ENCODE measurements at places on chromosomes 3 and 15.

GRCh38 chr15:71248386-71248785, 133.1 kb downstream of the THSD4 start:
- no peak for DNase-seq

GRCh38 chr3:95567346-95567745, 1247.0 kb upstream of the EPHA6 start:
- DNase-seq: no peak

DNA sequence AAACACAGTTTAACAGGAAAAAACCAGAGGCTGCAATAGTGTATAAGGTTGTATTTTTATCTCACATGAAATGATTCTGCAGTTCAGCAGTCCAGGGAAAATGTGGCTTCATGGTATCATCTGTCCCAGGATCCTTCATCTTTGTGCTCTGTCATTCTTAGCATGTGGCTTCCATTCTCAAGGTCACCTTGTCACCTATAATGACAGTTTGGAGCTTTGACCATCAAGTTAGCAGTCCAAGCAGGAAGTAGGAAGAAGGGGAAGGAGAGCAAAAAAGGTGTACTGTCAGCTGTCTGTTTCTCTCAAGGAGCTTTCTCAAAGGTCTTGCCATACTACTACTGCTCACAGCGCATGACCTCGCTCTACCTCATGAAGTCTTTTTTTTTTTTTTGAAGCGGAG, 58.6 kb upstream of the CRTC3 start:
- no peak for DNase-seq

DNA sequence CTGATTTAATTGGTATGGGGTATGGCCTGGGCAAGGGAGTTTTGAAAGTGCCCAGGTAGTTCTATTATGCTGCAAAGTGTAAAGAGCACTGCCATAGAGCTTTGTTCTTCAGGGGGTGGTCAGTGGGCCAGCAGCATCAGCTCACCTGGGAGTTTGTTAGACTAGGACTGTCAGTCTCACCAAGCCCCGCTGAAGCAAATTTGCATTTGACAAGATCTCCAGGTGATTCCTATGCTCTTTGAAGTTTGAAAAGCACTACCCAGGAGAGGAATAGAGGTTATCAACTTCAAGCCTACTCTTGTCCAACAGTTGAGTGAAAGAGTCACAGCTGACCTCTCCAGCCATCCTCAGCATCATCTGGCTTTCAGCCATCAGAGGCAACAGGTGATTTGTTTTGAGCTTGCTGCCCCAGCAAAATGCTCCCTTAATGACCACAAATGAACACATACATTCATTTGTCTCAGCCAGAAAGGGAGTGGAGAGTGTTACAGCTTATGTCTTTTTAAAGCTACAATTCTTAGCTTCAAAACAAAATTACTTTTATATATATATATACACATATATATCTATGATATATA, 8.0 kb downstream of the ZSCAN2 start:
- DNase-seq: no peak

- DNase-seq: no peak
Observed at GRCh38 chr3:37825744-37826400, 35.8 kb upstream of the CTDSPL start.

DNA sequence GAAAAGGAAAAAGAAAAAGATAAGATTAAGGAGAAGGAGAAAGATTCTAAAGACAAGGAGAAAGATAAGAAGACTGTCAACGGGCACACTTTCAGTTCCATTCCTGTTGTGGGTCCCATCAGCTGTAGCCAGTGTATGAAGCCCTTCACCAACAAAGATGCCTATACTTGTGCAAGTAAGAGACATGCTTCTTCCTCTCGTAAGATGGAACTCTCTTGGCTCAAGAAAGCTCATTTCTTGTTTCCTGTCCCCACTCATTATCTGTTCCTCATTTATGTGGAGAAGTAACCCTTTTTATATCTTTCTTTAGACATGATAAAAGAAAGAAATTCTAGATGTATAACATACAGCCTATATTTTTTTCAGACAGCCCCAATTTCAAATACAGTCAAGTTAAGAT, 101.4 kb downstream of the KLHL25 start:
- no peak for DNase-seq

GRCh38 chr3:99925584-99926230, 108.0 kb downstream of the CMSS1 start:
- peak; percentile 85 for DNase-seq

DNA sequence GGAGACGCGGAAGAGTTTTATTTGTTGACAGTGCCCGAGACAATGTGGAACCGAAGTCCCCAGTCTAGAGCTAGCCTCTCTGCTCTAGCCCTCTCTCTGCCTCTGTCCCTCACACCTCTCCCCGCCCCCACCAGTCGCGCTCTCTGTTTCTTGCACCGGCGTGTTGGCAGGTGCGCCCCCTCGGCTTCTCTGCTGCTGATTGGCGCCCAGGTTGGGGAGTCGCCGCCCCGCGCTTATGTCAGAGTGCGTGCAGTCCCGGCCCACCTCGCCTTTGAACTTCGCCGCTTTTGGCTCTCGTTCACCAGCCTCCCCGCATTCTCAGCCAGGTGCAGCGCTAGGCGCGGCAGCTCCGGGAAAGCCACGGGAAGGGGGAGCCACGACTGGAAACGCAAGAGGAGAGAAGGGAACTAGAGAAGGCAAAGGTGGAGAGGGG, at the start of gene SOX14:
TSS of gene SOX14 (plus strand) at position 315 of the 433 bp plus-strand sequence. CDS start 470 bp downstream, outside the sequence.
- DNase-seq: peak; percentile 29

DNA sequence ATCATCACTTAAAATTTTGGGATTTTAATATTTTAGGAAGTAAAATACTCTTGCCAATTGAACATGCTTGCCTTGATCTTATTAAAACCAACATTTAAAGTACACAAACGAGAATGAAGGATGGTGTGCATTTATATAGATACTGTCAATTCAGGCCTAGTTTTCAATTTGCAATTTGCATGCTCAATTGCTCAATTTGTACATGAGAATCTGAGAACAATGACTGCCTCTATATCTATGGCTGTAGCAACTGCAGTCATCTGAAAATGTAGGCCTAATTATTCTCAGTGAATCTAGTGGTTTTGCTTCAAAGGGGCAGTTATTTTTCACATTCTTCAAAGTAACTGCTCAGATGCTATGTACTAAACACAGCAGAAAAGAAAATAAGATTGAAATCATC, 18.8 kb downstream of the ZBBX start:
- no peak for DNase-seq

DNA sequence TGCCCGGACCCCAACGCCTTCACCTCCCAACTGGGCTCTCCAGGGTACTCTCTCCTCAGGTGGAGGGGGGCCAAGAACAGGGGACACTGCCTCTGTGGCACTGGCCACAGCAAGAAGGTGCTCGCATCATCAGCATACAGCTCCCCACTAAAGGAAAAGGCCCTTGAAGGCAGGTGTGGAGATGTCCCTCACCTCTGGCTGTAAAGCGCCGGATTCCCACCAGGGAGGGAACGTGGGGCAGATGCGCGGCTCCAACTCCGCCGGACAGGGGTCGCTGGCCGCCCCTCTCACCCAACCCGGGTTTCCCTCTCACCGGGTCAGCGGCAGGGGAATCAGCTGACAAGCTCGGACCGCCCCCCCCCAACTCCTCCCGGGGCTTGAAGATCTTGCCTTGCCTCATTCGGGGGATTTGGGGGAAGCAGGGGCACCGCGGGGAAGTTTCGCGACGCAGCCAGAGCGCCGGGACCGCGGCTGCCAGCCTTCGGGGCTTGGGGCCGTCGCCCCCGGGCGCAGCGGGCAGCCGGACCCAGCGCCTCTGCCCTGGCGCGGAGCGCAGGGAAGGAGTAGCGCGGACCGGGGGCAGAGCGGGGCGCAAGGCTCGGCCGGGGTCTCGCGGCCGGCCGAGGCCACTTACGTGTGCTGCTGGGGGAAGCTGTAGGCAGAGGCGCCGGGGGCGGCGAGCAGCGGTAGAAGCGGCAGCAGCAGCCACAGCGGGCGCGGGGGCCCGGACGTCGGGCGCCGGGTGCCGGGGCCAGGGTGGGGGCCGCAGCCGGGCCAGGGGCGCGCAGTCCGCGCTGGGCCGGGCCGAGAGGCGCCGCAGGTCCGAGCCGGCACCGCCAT, 630 bp downstream of the CACNA2D2 start:
- no peak for DNase-seq

DNA sequence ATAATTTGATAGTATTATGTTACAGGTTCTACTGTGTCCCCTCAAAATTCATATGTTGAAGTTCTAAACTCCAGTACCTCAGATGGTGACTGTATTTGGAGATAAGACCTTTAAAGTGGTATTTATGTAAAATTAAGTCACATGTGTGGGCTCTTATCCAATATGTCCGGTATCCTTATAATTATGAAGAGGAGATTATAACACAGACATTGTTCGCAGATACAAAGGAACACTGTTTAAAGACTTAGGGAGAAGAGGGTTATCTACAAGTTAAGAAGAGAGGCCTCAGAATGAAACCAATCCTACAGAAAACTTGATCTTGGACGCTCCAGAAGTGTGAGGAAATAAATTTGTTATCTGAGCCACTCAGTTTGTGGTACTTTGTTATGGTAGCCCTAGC, 50.9 kb downstream of the DPH6 start:
- DNase-seq: no peak

GRCh38 chr3:54578417-54578816, 349.4 kb downstream of the LRTM1 start:
- DNase-seq: no peak

- peak; percentile 67 for DNase-seq
Observed at GRCh38 chr3:126522363-126522788, 1.6 kb upstream of the CHST13 start.

DNA sequence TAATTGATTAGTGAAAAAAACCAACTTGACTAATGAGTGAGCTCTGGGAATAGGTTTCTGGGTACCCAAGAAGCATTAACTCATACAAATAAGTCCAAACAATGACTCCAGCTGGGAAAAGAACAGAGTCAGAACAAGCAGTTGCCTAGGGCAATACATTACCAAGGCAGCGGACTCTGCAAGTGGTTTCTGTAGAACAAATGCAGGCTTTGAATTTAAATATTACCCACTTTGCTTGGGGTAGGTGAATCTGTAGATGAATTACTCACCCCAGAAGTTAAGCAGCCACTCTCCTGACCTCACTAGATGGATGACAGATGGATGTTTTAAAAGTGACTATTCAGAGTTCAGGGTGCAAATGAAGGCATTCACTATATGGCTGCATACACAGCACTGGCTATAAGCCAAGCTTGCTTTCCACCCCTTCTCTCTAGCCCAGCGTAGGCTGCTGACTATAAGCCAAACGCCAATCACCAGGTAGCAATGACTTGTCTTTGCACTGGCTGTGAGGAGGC, 73.1 kb upstream of the BHLHE40 start:
- DNase-seq: no peak

DNA sequence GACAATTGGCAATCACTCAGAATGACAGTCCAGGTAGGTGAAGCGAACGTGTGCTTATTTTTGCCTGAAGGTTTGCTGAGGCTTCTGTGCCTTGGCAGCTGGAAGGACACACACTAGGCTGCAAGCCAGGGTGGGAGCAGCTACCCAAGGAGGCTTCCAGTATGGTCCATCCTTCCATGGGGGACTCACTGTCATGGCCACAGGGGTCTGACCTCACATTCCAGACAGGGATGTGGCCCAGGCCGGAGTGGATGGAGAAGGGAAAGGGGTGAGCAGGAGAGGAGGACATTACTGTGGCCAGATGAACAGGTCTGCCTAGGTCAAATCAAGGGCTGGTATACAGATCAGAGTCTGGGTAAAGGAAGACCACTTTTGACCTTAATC, 247.7 kb downstream of the ADAMTS17 start:
- DNase-seq: no peak

DNA sequence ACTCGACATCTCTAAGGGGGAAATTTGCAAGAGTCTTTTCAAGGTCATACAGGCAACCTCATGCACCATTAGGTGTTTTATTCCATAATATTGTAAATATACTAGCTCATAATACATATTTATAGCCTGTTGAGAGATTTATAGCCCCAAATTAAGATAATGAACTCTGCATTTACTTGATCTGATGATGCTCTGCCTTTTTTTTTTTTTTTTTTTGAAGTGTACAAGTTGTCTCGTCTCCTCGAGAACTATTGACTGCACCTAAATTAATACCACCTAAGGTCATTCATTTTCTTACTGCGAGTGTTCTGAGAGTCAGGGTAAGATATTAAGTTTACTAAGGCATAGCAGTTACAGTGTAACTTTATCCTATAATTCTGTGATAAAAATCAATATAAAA, 6.1 kb downstream of the CHRNA5 start:
- DNase-seq: no peak

GRCh38 chr3:107574650-107575049, 51.9 kb downstream of the BBX start:
- DNase-seq: peak; percentile 67

- DNase-seq: no peak
Observed at GRCh38 chr3:52268036-52268435, 10.4 kb downstream of the WDR82 start.

GRCh38 chr15:59298854-59299250, 73.8 kb downstream of the MYO1E start:
- no peak for DNase-seq

GRCh38 chr3:31094048-31094447, 199.6 kb upstream of the GADL1 start:
- no peak for DNase-seq

DNA sequence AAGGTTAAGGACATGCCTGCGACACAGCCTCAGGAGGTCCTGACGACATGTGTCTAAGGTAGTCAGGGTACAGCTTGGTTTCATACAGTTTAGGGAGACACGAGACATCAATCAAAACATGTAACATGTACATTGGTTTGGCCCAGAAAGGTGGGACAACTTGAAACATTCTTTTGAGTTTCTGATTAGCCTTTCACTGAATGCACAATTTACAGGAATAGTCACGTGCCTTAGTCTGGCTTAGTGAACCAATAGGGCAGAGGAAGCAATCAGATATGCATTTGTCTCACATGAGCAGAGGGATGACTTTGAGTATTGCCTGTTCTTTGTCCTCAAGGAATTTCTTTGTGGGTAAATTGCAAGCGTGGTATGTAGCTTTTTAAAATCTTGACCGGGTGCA, 24.5 kb upstream of the HDAC11 start:
- no peak for DNase-seq

DNA sequence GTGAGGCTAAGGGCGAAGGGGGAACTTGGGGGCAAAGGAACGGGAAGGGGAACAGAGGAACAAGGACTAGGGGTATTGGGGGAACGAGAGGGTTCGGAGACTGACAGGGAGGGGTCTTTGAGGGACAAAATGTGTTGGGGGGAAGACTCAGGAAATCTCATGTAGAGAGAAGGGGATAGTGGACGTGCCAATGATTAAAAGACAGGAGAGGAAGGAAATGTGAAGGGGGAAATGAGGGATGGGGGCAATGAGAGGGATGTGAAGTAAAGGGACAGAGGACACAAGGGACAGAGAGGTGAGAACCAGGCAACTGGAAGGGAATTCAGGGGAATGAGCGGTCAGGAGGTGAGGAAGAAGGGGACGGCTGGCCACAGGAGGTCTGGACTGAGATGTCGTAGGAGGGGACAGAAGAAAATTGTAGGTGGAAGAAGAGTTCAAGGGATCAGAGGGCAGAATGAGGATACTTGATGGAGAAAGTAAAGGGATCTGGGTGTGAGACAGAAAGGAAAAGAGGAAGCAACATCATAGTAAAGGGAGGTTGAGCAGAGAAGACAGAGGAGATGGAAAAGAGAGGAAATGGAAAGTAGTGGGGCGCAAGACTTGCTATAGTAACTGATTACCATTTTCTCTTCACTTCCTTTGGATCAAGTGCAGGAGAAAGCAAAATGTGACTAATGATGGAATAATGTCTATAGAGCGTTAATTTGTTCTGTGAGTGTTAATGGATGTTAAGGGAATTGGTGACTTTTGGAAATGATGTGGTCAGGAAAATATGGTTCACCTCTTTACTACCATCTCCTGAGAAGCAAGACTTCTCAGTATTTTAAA, 749 bp downstream of the RAB8B start:
- peak; percentile 16 for DNase-seq

Data from HT-29 (cell line).